ENCODE measurements at places on chromosomes 16 and 17. TPM values are rescaled to one million over a fixed set of nuclear protein-coding genes. Genes with fewer than 3 reads are reported as not detected.
A peak's percentile ranks its signal among the peaks of the same experiment; 100 is the strongest.

- H3K27ac ChIP-seq = no peak overlapping the region
- no peaks in the 10 kb centered on the region for H3K4me1 ChIP-seq
Observed at GRCh38 chr17:64773386-64773835, 111.3 kb upstream of the SMURF2 start.

- H3K27me3 ChIP-seq = no peaks in the 10 kb centered on the region
- no peak overlapping the region for H3K4me3 ChIP-seq
- H3K27ac ChIP-seq = no peak overlapping the region
- H3K4me1 ChIP-seq = no peaks in the 10 kb centered on the region
Observed at GRCh38 chr17:40297511-40297910, 9.8 kb downstream of the CDC6 start.

- no peaks in the 10 kb centered on the region for H3K27me3 ChIP-seq
- H3K36me3 ChIP-seq = peaks cover 41% of the 10 kb centered on the region
- peak overlapping the region; percentile 72 for H3K27ac ChIP-seq
Observed at GRCh38 chr17:77208217-77208808, 67.5 kb downstream of the SEC14L1 start.

DNA sequence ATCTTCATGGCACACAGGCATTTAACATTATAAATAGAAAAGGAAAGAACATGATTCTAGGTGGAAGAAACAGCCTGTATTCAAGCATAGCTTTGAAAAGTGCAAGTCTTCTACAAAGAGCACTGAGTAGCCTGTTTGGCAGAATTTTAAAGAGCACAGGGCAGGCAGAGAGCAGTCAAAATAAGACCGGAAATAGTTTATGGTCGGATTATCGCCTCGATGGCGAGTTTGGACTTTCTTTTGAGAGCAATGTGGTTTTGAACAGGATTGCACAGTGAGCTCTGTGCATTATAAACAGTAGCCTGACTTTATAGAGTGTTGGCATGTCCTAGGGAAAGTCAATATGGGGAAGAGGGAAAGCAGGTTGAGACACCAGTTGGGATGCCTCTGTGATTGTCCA is 6.2 kb upstream of the TMEM100 start:
- no peak overlapping the region for H3K4me3 ChIP-seq
- DNase-seq = no peak
- no peak overlapping the region for H3K27ac ChIP-seq
- no peaks in the 10 kb centered on the region for H3K36me3 ChIP-seq
- no peaks in the 10 kb centered on the region for H3K27me3 ChIP-seq

GRCh38 chr17:67452681-67453554 is 75.8 kb downstream of the PITPNC1 start:
- H3K4me1 ChIP-seq = no peaks in the 10 kb centered on the region
- no peak for DNase-seq
- H3K4me3 ChIP-seq = no peak overlapping the region
- no peak overlapping the region for H3K27ac ChIP-seq
- H3K27me3 ChIP-seq = no peaks in the 10 kb centered on the region
- H3K36me3 ChIP-seq = no peaks in the 10 kb centered on the region

- H3K27me3 ChIP-seq = no peaks in the 10 kb centered on the region
- DNase-seq = peak; percentile 82
- peak overlapping the region; percentile 92 for H3K27ac ChIP-seq
- H3K4me1 ChIP-seq = peaks cover 17% of the 10 kb centered on the region
- H3K36me3 ChIP-seq = peaks cover 3% of the 10 kb centered on the region
Observed at GRCh38 chr16:1825864-1826690, 548 bp downstream of the HAGH start.

GRCh38 chr16:86034421-86034919 is 135.5 kb downstream of the IRF8 start:
- H3K27ac ChIP-seq = no peak overlapping the region
- no peaks in the 10 kb centered on the region for H3K27me3 ChIP-seq
- H3K4me3 ChIP-seq = no peak overlapping the region

- no peaks in the 10 kb centered on the region for H3K36me3 ChIP-seq
- DNase-seq = no peak
- no peaks in the 10 kb centered on the region for H3K27me3 ChIP-seq
- no peak overlapping the region for H3K4me3 ChIP-seq
Observed at GRCh38 chr16:72220875-72221629, 49.1 kb upstream of the PMFBP1 start.

DNA sequence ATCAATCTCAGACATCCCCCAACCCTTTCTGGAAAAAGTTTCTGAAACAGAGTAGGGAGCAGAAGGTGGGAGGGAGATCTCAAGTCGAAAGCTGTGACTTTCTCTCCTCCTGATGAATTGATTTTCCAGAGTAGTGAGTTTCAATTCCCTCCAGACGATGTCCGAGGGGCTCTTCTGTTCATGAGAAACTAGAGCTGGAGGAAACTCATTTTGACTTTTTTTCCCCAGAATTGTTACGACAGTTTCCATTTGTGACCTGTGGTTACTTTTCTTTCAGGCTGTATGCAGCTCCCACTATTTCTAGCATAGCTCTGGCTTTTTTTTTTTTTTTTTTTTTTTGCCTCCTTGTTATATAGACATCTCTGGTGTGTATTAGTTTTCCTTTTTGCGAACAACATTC is 422.1 kb upstream of the SALL1 start:
- H3K4me3 ChIP-seq = no peak overlapping the region
- no peaks in the 10 kb centered on the region for H3K36me3 ChIP-seq
- no peak overlapping the region for H3K27ac ChIP-seq
- no peak for DNase-seq
- H3K27me3 ChIP-seq = no peaks in the 10 kb centered on the region

GRCh38 chr16:88066680-88067529 is 115.7 kb downstream of the BANP start:
- no peaks in the 10 kb centered on the region for H3K27me3 ChIP-seq
- no peak for DNase-seq
- H3K27ac ChIP-seq = no peak overlapping the region
- H3K36me3 ChIP-seq = no peaks in the 10 kb centered on the region

DNA sequence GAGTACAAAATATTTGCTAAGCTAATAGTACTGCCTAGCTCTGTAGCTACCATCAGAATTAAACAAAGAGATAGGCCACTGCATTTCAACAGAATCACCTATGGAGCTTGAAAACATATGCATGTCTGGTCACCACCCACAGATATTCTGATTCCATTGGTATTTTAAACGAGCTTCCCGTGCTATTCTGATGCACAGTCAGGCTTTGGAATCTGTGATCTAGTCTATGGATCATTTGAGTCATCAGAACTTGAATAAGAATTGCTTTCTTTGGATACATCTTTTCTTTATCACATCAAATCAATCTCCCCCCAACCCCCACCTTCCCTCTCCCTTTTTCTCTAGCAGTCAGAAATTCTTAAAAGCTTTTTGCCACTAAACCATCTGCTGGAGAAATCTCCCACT is 124.7 kb downstream of the NPIPB5 start:
- no peak overlapping the region for H3K27ac ChIP-seq
- H3K4me3 ChIP-seq = no peak overlapping the region
- H3K36me3 ChIP-seq = no peaks in the 10 kb centered on the region
- DNase-seq = no peak
- H3K4me1 ChIP-seq = no peaks in the 10 kb centered on the region

GRCh38 chr17:44568945-44569858 is 11.9 kb downstream of the FZD2 start:
- H3K4me3 ChIP-seq = no peak overlapping the region
- H3K4me1 ChIP-seq = no peaks in the 10 kb centered on the region
- DNase-seq = no peak
- H3K27ac ChIP-seq = no peak overlapping the region
- H3K36me3 ChIP-seq = no peaks in the 10 kb centered on the region
- H3K27me3 ChIP-seq = no peaks in the 10 kb centered on the region

- no peak overlapping the region for H3K4me3 ChIP-seq
- H3K36me3 ChIP-seq = no peaks in the 10 kb centered on the region
- H3K4me1 ChIP-seq = peaks cover 33% of the 10 kb centered on the region
- peak overlapping the region; percentile 13 for H3K27ac ChIP-seq
- H3K27me3 ChIP-seq = peaks cover 3% of the 10 kb centered on the region
Observed at GRCh38 chr17:63986821-63987220, 11.3 kb upstream of the PRR29 start.

DNA sequence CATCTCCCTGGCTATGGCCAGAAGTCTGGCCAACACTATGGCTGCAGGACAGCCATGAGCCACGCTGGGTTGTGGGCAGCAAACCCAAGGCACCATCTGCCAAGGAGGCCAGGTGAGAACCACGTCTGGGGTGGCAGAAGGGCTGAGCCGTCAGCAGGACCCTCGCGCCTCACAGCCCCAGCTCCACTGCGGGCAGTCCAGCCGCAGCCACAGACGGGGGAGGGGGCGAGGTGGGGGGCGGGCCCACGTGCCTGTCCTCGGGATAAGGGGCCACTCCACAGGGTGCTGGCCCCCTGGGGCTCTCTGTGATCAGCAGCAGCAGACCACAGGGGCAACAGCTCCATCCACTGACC is 6.5 kb upstream of the BAIAP2 start:
- no peaks in the 10 kb centered on the region for H3K36me3 ChIP-seq
- no peak overlapping the region for H3K27ac ChIP-seq
- peaks cover 22% of the 10 kb centered on the region for H3K4me1 ChIP-seq
- no peaks in the 10 kb centered on the region for H3K27me3 ChIP-seq
- no peak for DNase-seq
- H3K4me3 ChIP-seq = no peak overlapping the region

Gene CACNA1H
- total RNA-seq = 66.1 TPM

Gene GINS3
- total RNA-seq = 9.3 TPM

Gene TSR3
- 119 TPM for total RNA-seq

Gene TERB1
- not detected for total RNA-seq

Gene GPR139
- total RNA-seq = not detected

Gene KRTAP3-1
- not detected for total RNA-seq

Gene LPO
- total RNA-seq = not detected

Measured in cardiac muscle cell (in vitro differentiated cells and primary cell).